ENCODE measurements at places on chromosomes 11 and 22.

GRCh38 chr11:8329336-8329735, 65.7 kb upstream of the LMO1 start:
- DNase-seq = no peak

GRCh38 chr11:7004482-7004881, 15.7 kb downstream of the ZNF214 start:
- DNase-seq = no peak

DNA sequence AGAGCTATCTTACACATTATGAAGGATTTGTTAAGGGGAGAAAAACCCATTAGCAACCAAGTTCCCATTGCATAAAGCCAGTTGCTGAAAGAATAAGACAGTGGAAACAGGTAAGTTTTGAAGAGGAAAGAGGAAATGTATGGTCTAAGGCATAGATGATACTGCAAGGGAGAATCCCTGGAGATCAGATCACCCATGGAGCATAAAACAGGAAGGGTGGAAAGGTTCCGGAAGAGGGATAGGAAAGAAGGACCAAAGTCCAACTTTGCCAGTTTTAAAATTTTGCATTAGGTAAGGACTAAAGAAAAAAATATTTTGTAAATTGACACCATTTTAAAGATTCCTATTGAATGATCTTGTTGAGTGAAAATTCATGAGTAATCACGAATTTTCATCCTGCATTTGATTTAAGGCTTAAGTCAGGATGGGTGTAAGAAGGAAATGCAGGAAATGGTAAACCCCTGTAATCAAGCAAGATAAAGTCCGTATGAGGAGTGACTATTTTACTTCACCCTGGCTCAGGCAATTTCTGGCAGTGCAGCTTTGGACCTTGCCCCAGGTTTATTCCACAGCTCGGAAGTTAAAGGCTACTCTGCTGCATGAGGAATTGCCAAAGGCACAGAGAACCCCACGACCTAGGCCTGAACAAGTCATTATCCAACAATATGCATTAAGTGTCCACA, 70.9 kb downstream of the CCDC34 start:
- no peak for DNase-seq

- DNase-seq = no peak
These were observed 6.9 kb upstream of the MUC5AC start for GRCh38 chr11:1150769-1151365.

DNA sequence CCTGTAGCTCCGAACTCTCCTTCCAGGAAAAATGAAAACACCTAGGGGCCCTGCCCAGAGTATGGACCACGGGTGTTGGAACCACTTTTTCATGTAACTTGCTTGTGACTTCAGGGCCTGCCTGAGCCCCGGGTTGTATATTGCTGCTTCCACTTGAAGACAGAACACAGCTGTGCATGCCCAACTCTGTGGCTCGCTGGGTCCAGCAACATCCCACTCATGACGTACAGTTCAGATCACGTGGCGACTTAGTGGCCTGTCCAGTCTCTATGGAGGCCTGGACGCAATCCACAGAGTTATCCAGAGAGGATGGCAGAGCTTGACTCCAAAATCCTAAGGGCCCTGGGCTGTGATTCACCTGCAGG, 6.8 kb downstream of the C11orf21 start:
- DNase-seq = no peak

DNA sequence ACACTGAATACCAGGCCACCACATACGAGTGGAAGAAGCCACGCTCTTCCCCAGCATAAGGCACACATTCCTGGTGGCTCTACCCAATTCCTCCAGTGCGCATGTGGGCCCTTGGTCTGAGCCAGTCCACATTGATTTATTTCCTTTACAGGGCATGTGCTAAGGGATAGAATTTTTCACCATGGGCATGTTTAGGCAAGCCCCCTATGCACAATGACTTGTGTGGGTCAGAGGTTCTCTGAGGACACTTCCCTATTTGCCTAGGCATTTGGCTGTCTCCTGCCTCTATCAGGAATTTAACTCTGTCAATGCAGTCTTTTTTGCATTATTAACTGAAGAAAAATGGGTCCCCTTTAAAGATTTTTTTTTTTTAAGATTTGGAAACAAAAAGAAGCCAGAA, 718.1 kb downstream of the NTM start:
- DNase-seq = no peak

DNA sequence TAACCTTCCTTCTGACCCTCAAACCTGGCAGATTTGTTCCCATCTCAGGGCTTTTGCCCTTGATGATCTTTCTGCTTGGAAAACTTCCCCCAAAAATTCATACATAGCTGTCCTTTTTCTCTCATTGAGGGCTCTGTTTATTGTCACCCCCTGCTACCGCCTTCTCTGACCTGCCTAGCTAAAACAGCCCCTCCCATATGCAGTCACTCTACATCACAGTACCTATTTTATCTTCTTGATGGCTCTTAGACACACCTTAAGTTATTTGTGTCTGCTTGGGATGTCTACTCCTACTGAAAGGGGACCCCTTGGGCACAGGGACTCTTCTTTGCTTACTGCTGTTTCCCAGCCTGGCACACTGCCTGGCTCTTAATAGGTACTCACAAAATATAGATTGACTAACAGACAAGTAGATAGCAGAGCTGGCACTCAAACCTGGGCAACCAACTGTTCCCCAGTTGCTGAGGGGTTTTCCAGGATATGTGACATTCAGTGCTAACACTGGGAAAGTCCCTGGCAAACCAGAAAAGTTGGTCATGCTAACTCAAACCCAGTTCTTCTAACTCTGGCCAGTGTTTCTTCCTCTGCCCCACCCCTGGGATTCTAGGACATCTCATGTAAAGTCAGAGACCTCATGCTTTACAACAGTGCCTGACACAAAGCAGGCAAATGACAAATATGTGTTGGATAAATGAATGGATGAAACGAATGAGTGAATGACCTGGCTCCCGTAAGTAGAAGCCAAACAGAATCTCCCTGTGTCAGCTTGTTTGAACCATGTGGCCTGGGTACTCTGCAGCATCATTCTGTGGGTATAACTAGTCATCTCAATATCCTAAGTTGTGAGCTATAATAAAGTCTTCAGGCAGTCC, 19.8 kb upstream of the FJX1 start:
- DNase-seq = no peak

GRCh38 chr11:58807343-58807742, 37.2 kb downstream of the GLYATL2 start:
- no peak for DNase-seq

GRCh38 chr11:109733245-109733644, 311.3 kb downstream of the C11orf87 start:
- DNase-seq = no peak

DNA sequence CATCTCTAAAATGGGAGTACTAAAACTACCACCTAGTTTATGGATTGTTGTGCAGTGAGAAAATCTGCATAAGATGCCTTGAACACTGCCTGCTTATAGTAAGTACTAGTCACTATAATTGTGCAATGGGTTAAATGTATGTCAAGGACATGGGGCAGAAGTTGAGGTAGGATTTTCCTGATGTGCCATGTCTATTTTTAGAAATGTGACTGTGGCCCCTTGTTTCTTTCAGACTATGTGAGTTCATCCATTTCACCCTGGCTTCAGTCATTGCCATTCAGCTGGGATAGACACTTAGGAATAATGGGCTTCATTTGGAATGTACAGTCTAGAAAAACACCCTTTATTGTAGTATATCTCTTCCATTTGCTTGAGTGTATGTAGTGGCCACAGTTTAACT, 51.4 kb downstream of the BDNF start:
- DNase-seq = no peak

GRCh38 chr22:21642584-21643448, 714 bp downstream of the SDF2L1 start:
- DNase-seq = peak; percentile 36

DNA sequence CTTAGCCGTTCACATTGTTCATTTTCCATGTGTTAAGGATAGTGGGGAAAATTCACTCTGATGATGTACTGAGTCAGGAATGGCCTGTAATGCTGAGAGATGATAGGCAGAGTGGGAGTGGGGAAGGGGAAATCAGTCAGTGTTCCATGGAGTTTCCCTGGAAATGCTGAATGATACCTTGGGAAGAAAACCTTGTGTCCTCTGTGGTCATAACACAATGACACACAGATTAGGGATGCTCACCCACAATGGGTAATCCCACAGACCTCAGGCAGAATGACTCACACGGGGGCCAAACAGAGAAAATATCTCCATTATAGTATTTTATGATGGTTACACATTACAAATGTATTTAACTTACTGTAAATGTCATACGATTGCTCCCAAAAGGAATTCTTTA, 118.0 kb downstream of the SNX19 start:
- no peak for DNase-seq

GRCh38 chr11:28338371-28338770, 230.2 kb downstream of the METTL15 start:
- no peak for DNase-seq

GRCh38 chr22:31844941-31845340, 91.1 kb downstream of the DEPDC5 start:
- DNase-seq = no peak

- DNase-seq = no peak
These were observed 49.3 kb downstream of the BDNF start for GRCh38 chr11:27650988-27651387.

- DNase-seq = no peak
These were observed 24.6 kb downstream of the ATG16L2 start for GRCh38 chr11:72838691-72839305.

- no peak for DNase-seq
These were observed 9.1 kb downstream of the POLD4 start for GRCh38 chr11:67344264-67344663.

DNA sequence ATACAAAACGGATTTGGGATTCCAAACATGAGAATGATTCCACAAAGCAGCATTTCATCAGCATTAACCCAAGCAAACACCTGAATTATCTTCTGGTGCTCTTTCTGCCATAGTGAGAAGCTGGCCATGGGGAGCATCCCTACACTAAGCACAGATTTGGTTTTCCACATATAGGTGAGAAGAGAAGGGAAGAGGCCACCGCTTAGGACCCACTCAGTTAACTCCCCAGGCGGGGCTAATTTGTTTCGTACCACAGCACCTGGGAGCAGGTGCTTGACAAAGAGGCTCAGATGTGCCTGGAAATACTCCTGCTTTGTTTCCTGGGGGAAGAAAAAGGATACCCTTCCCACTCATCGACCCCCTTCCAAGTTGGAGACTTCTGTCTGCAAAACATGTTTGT, 64.2 kb downstream of the RAB30 start:
- no peak for DNase-seq

- no peak for DNase-seq
These were observed 494.5 kb upstream of the LARGE1 start for GRCh38 chr22:34414467-34415440.

DNA sequence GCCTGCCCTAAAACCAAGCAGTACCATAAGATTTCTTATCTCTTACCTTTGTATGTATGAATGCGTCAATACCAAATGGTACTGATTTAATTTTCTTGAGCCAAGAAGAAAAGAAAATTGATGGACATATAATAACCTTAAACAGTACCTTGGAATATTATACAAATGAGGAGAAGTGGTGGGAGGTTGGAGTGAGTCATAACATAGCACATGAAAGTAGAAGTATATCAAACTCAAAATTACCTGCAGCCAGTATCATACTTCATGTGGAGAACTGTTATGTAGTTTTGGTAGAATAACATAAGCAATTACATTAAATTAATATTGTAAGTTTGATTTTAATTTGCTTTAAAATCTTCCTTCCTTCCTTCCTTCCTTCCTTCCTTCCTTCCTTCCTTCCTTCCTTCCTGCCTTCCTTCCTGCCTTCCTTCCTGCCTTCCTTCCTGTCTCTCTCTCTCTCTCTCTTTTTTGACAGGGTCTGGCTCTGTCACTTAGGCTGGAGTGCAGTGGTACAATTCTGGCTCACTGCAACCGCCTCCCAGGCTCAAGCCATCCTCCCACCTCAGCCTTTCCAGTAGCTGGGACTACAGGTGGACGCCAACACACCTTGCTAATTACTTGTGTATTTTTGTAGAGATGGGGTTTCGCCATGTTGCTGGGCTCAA, 460.9 kb upstream of the CCDC90B start:
- DNase-seq = no peak

GRCh38 chr11:126082251-126083109, 19.8 kb upstream of the CDON start:
- no peak for DNase-seq

GRCh38 chr11:12827929-12828812, 153.9 kb downstream of the TEAD1 start:
- no peak for DNase-seq

- no peak for DNase-seq
These were observed 1430.1 kb downstream of the LRRC4C start for GRCh38 chr11:40029391-40029790.

- no peak for DNase-seq
These were observed 5.6 kb downstream of the LIPT2 start for GRCh38 chr11:74487875-74488274.

DNA sequence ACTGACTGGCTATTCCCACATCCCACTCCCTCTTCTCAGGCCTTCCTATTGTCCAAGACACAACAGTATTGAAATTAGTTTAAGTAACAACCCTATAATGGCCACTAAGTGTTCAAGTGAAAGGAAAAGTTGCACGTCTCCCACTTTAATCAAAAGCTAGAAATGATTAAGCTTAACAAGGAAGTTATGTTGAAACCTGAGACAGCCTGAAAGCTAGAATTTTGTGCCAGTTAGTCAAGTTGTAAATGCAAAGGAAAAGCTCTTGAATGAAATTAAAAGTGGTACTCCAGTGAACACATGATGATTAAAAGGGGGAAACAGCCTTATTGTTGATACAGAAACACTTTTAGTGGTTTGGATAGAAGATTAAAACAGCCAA, 332.7 kb downstream of the CASP12 start:
- DNase-seq = no peak

GRCh38 chr11:124823512-124824376, 23.5 kb upstream of the MSANTD2 start:
- no peak for DNase-seq

- no peak for DNase-seq
These were observed 73.1 kb downstream of the TMPRSS5 start for GRCh38 chr11:113632981-113633380.

DNA sequence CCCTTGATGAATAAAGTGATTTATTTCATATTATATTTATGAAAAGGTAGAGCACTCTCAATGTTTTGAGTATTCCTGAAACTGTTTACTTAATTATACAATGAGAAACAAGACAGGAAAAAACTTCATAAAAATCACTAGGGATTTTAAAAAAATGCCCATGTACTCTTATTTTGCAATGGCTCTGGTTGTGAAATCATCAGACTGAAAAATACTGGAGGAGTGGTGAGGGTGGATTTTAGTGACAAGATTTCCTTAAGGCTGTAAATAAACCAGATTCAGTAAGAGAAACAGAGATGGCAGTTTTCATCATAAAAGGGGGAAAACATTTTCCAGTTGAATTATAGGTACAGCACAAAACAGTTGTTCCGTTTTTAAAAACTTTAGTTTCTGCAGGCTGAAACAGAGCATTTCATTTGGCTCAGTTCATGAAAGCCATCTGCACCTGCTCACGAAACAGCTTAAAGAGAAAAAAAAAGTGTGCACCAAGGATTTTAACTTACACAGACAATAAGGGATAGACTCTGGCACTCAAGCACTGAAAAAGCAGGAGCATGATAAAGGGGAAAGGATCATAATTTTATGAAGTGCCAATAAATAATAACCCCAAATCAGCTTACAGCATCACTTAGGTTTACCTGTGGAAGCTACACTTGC, 100.7 kb downstream of the MAML2 start:
- no peak for DNase-seq

- DNase-seq = no peak
These were observed 56.6 kb downstream of the BID start for GRCh38 chr22:17717708-17718107.

GRCh38 chr11:22221143-22221542, 28.3 kb downstream of the ANO5 start:
- DNase-seq = no peak

GRCh38 chr11:67493548-67494370, 10.9 kb downstream of the AIP start:
- no peak for DNase-seq

GRCh38 chr11:128061281-128061871, 526.0 kb downstream of the ETS1 start:
- DNase-seq = no peak

All from T-helper 9 cell (primary cell).